ENCODE measurements at places on chromosomes 7 and 10.

DNA sequence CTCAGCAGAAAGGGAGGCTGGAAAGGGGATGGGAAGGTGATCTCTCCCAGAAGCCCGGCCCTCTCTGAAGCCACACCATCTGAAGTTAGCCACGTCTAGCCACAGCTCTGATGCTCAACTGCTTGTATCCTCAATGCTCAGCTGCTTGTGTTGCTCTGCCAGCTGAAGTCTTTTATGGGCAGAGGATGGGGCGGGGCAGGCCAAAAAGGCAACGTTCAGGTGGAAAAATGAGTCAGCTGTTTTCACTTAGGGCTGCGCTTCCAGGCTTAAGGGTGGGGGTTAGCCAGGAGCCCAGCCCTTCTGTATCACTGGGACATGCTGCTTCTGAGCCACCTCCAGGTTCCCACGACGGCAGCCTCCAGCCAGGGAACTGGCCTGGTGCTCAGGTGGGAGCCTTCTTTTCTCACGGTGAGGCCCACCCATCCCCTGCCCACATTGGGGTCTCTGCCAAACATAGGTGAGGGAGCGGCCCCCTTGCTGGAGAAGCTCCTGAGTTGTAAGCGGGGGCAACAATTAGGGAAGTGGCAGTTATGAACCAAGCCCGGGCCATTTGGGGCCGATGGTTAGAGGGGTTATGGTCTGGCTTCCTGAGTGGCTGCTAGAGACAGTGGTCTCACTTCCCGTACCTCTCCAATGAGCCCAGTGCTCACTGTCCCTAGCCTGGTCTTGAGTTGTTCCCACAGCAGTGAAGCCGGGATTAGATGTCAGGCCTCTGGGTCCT lies 44.9 kb upstream of the CNPY1 start:
- no peak for DNase-seq

DNA sequence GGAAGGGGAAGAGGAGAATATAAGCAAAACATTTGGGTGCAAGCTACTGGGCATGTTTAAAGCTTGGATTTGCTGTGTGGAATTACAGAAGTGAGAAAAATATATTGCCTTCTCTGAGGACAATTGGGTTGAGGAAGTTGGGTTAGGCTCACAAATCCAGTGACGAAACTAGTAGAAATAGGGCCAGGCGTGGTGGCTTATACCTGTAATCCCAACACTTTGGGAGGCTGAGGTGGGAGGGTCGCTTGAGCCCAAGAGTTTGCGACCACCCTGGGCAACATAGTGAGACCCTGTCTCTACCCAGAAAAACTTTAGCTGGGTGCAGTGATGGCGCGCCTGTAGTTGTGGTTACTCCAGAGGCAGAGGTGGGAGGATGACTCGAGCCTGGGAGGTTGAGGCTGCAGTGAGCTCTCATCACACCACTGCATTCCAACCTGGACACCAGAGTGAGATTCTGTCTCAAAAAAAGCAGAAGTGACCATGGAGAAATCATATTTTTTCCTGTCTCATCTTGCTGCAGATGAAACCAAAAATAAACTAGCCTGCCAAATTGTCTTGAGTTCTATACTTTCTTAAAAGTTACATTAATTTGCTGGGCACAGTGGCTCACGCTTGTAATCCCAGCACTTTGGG lies 22.4 kb downstream of the NRBF2 start:
- no peak for DNase-seq

DNA sequence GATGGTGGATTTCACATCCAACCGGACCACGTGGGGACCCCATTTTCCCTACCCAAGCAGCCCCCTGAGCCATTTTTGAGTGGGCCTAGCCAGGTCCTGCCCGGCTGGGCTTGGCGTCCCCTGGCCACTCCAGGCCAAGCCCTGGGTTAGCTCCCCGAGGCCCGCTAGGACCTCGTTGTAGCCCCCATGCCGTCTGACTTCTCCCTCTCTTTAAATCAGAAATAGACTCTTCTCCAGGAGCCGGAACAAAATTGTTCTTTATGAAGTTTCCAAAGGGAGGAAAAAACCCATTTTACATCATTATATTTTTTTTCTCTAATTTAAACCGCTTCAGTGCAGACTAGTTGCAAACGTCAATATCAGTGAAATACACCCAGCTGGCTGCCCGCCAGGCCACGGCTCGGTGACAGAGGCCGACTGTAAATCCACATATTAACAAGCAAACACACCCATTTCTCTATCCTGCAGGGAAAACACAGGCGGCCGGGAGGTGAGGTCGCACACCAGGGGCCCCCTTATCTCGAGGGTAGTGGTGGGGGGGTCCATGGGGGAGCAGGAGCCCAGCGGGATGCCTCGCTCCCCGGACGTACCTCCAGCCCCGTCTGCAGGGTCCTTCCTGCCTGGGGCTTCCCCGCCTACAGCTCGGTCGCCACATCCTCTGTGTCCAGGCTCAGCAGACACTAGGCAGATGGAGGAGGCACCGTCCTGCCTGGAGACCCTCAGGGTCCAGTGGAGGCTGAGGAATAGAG lies 72.7 kb downstream of the ELFN1 start:
- DNase-seq: no peak

GRCh38 chr10:74921744-74922143 lies 95.3 kb downstream of the KAT6B start:
- no peak for DNase-seq

DNA sequence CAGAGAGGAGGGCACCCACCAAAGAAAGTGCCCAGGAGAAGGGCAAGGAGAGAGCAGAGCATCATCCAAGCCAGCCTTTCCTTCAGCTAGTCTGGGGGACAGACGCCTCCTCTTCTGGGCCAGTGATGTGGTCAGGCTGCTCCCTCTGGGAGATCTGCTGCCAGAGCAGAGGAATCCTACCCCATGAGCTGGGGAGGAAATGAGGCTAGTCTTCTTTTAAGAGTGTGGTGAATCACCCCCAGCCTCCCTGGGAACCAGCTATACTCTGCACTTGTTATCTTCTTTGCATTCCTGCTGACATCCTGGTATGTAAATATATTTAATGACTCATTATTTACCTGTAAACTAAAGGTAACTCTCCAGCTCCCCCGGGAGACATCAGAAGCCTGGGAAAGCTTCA lies 41.6 kb upstream of the EPHB6 start:
- no peak for DNase-seq

DNA sequence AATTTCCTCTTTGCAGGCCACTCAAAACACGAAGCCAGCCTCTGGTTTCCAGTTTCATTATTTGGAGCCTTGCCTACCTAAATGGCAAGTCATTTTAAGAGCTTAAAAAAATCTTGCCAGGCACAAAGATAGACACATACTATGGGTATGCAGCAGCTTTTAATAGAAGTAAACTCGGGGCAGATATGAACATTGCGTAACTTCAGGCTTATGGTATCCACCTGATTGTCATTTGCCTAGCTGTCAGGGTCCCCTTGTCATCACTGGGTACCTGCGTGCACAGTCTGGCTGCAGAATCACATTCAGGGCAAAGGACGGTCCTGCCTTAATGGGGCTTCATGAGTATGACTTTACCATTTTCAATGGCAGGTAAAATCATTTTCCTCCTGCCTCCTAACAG lies 466.1 kb upstream of the NRP1 start:
- DNase-seq: no peak

GRCh38 chr7:30090111-30090510 lies 44.7 kb upstream of the MTURN start:
- no peak for DNase-seq

- DNase-seq: no peak
These were observed 22.8 kb upstream of the FAM20C start for GRCh38 chr7:169276-170172.

GRCh38 chr7:67791918-67792317 lies 795.3 kb downstream of the TYW1 start:
- DNase-seq: no peak
